ENCODE measurements at places on chromosomes 2 and 18.

DNA sequence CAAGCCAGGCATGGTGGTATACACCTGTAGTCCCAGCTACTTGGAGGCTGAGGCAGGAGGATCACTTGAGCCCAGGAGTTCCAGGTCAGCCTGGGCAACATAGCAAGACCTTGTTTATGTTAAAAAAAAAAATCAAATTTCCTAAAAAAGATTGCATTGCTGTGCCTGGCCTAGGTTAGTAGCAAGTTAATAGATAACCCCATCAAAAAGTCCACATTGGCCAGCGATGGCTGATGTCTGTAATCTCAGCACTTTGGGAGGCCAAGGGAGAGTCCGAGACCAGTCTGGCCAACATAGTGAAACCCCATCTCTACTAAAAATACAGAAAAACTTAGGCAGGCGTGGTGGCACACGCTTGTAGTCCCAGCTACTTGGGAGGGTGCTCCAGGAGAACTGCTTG, 38.7 kb downstream of the PARD6G start:
- DNase-seq = no peak

DNA sequence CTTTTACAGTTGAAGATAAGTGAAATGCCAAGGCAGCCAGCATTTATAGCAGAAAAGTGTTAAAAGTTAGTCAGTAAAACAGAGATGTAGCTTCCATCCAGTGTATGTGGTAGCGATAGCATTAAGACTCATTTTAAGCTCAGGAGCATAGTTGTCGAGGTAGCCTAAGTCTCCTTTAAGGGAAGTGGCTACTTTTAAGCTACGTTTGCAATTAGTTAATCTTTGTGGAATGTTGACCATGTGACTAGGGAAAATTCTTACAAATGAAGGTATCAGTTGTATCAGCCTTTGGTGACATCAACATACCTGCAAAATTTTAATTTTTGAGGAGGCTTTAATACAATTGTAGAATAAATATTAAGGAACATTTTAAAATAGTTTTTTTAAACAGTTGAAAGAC, 61.9 kb downstream of the LHCGR start:
- no peak for DNase-seq

DNA sequence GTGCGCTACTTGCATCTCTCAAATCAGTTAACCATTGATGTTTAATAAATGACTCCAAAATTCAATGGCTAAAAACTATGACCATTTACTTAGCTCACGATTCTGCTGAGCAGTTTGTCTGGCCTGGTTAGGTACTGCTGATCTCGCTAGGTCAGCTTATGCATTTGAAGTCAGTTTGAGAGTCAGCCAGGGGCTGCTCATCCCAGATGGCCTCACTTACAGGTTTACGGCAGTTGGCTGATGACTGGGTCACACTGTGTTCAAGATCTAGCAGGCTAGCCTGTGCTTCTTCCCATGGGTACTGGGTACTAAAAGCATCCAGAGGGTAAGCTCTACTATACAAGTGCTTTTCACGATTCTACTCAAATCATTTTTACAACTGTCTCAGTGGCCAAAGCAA, 122.1 kb downstream of the DLGAP1 start:
- DNase-seq = no peak

DNA sequence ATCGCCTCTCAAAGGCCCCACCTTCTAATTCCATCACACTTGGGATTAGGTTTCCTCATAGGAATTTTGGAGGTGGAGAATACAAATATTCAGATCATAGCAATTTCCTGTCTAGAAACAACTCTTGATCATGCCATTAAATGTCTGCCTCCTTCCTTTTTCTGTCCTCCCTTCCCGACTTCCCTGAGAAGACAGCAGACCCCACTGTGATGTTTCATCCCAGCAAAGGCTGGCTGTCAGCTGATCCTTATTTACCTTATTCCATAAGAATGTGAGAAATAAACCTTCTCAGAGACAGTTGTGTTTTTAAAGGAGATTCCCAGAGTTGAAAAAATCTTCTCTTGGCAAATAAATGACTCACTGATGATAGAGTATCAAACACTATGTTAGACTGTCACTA, 133.9 kb downstream of the TDRD15 start:
- DNase-seq = no peak

GRCh38 chr2:44086629-44087028, 82.0 kb upstream of the PPM1B start:
- DNase-seq = no peak

- no peak for DNase-seq
Observed at GRCh38 chr18:68679528-68679927, 35.4 kb downstream of the TMX3 start.

GRCh38 chr2:132497591-132497990, 81.0 kb downstream of the GPR39 start:
- no peak for DNase-seq

DNA sequence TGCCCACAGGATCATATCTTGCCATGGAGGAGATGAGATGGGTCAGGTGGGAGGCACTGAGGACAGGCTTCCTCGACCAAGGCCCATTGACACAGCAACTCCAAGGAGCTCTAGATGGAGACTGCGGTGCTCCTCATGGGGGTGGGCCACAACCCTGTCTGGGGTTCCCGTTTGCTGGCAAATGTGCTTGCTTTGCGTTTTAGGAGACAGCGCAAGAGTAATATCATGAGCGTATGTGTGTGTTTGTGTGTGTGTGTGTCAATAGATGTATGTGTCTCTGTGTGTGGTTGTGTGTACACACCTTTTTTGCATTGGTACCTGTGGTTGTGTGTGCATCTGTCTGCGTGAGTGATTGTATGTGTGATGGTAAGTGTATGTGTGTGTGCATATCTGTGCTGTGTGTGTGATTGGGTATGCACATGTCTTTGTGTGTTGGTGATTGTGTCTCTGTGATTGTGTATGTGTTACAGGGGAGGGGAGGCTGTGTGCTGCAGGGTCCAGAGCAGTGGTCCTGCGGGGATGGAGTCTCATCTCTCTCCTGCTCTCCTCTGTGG, 4.4 kb downstream of the FBLN7 start:
- DNase-seq = no peak

DNA sequence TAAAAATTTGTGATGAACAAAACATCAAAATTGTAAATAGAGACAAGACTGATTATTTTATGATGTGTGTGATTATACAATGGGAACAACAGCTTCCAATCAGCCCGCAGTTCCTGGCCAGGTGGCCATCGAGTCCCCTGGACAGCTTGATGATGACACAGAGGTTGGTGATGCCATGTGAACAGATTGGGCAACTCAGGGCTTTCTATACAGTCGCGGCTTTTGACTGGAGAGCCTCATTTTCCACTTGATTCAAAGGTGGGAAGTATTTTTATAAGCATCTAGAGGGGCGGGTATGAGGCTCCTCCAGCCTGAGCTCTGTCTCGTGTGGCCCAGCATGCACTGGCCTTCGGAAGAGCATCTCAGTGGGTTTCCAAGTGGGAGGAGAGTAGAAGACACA, 14.9 kb upstream of the HPCAL1 start:
- no peak for DNase-seq

DNA sequence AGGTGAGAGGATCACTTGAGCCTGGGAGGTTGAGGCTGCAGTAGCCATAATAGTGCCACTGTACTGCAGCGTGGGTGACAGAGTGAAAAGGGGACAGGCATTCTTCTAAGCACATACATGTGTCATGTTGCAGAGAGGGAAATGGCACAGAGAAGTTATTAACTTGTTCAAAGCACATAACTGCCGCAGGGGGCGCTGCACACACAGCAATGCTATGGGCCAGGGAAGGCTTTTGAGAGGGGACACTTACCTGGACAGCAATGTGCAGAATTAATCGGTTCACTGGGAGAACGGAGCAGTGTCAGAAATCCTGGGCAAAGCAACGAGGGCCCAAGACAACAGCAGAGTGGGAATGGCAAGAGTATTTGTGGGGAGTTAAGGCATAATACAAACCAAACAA, 2.4 kb downstream of the SCYGR8 start:
- no peak for DNase-seq

DNA sequence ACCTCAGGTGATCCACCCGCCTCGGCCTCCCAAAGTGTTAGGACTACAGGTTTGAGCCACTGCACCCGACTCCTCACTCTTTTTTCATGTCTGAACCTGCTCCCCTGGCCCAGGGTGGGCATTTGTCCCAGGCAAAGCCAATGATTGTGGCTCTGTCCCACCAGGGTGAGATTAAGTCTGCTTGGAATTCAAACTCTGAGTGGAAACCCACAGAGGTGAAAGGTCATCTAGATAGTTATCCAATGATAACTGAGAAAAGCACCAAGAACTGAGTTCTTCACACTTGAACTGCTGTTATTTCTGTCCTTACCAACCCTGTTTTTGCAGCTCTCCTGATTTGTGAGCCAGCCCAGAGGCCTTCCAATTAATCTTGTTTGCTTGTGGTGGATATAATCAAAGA, 62.4 kb upstream of the ACVR1 start:
- no peak for DNase-seq

DNA sequence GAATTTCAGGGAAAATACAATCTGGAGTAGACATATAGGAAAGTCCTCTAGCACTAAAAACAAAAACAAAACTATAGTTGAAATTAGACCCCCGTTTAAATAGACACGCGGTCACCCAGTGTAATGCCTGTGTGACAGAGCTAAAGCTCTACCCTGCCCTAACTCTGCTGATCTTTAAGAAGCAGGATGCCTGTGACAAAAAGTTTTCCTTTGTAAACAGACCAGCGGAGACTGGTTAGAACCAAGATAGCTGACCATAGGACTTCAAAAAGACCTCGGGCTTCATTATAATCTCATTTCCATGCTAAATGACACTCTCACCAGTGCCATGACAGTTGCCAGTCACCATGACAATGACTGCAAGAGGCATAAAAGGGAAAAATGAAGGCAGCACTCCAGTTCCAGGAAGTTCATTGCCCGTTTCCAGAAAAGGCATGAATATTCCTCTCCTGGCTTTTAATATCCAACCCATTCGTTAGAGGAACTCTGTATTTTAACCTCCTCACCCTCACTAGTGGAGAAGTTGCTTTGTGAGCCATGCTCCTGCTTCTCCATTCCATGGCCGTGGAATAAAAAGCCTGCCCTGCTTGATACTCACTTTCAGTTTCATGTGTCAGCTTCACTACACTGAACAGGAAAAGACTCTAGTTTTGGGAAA, 157.2 kb upstream of the COPS8 start:
- no peak for DNase-seq

DNA sequence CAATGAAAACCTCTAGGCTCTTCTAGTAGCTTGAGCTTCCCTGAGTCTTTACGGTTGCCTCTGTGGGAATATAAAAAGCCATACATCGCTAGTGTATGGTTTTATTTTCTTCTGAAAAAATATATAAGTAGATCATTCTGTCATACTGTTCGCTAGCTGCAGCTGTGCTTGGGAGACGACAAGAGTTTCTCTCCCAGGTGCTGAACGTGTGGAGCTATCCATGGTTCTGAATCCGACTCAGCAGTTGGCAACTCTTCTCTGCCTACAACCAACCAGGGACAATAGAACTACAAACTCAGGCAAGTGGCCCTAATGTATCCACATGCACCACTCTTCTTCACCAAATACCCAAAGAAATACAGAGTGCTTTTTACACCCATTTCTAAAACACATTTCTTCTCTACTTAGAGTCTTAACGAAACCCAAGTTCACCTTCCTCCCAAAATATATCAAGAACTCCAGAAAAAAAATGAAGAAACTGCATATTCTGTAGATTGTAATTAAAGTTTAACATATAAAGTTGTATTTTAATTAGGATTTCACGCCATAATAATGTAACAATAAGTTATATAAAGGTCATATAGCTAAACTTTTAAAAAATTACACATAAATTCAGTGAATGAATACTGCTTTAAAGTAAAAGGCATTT, 2.2 kb upstream of the KCNH7 start:
- DNase-seq = peak; percentile 54

DNA sequence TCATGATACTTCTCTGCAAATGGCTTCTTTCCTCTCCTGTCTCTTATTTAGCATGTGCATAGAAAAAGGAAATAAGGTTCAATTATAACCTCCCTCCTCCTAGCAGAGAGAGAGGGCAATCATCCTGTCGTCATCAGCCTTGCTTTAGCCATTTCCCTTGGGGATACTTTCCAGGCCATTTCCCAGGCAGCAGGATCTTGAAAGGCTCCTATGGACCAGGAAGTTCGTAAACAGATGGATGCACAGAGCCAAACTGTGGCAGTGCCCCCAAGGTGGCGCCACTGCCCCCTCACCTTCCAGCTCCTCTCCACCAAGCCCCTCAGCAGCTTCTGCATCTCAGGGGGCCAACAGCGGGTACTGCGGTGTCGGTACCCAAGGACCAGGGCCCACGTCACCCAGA, 157.4 kb downstream of the DTNA start:
- DNase-seq = no peak

GRCh38 chr2:36469710-36470109, 114.1 kb downstream of the CRIM1 start:
- no peak for DNase-seq

DNA sequence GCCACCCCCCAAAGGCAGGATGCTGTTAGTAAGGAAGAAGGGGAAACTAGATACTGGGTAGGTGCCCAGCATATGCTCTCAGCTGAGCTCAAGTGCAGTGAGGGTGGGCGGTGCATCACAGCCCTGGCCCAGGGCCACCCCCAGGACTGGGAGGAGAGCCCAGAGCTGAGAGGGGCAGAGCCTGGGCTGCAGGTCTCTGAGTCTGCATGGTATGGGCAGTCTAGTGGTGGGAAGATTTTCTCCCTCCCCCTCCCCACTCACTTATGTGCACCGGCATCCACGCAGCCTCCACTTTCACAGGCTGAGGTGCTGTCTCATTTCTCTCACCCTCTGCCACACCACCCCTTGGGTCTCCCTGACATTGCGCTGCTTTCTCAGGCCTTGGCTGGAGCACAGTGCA, 48.5 kb upstream of the CAB39 start:
- no peak for DNase-seq

DNA sequence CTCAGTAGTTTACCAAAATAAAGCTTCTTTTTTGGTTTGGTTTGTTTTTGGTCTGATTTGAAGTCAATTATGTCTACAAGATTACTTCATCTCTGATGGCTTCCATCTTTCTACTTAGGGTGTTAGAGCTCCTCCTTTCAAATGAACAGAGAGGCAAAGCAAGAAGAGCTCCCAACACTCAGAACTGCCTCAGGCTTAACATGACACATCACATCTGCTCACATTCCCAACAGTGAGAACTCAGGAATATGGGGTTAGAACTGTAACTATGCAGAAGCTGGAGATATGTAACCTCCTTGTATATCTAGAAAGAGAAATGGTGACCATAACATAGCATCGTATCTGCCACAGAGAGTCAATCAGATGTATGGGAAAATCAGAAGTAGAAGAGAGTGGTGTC, 11.4 kb upstream of the LRATD1 start:
- no peak for DNase-seq

GRCh38 chr18:26074246-26074645, 16.2 kb downstream of the SS18 start:
- no peak for DNase-seq

DNA sequence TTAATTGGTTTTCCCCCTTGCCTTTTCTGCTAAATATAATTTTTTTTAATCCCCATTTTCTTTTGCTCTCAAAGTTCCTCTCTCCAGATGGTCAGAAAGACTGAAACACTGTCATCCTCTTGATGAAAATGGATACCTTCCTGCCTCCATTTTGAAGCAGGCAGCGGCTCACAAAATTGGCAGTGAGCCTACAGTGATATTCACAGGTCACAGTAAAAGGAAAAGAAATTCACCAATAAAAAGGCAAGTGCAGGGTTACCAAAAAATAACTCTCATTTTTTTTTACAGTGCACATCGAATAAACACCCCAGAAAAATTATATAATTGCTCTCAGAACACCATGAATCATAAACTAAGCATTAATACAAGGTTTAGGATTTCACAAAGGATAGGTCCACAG, 307.5 kb downstream of the TCF4 start:
- DNase-seq = no peak

- no peak for DNase-seq
Observed at GRCh38 chr2:174776675-174777074, 12.4 kb upstream of the CHRNA1 start.

All from LNCaP clone FGC (cell line).